ENCODE measurements at places on chromosomes 2 and 18.
A peak's percentile ranks its signal among the peaks of the same experiment; 100 is the strongest.

DNA sequence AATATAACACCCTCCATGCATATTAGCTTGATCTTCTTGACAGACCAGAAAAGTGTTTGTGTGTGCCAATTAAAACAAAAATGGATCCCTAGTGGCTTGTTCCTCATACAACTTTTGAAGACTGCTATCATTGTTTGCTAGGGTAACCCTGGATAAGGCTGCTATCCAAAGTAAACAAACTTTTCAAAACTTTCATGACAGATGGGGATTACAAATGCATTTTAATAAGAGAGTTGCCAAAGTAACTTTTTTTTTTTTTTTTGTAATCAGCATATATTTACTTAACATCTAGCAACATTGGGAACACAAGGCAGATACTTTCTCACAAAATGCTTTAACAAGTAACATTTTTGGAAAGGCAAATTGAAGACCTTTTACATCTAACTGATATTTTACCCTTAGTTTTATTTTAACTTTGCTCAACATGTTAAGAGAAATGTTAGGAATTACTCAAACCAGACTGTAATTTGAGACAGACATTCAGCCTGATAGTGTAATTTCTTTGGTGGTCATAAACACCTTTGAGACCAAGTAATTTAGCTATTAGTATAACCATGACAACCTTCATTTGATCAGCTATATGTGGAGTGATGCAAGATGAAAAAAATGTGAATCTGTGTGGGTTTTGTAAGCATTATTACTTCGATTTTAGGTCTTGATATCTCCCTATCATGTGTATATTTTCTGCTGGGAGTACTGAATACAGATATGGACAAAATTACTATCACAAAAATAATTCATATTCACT lies 300.9 kb downstream of the ARHGAP15 start:
- no peak for DNase-seq

GRCh38 chr18:23776306-23776705 lies 87.1 kb downstream of the LAMA3 start:
- no peak for DNase-seq

GRCh38 chr2:64143169-64144056 lies 807 bp downstream of the PELI1 start:
- DNase-seq: peak; percentile 28

DNA sequence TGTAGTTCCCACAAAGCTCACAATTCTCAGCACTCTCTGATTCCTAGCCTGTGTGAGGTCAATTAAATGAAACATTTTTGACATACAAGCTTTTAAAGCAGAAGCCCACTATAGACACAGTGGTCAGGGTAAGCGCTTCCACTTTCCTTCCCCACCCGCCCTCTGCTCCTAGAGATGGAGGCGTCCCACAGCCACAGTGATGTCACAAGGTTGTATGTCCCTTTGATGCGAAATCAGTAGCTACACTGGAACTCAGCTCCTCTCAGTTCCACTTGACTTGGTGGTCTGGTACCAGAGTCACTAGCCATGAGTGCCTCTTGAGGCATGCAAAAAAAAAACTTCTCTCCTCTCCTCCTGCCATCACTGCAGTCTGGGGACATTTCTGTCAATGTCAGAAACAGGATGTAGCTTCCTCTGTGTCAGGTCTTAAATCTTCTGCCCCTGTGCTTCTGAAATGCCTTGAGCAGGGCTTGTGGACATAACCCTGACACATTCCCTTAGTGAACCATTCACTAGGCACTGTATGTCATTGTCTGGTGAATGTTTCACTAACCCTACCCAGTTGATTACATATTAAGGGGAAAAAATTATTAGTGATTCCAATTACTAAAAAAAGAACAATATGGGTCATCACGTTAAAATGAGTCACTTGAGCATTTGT lies 7.8 kb downstream of the SULT1C4 start:
- no peak for DNase-seq

- peak; percentile 31 for DNase-seq
These were observed 93.9 kb downstream of the FARSB start for GRCh38 chr2:222561817-222562645.

- DNase-seq: no peak
These were observed 284.2 kb downstream of the CAMKMT start for GRCh38 chr2:44645937-44646336.

GRCh38 chr2:68936427-68936826 lies 16.3 kb downstream of the GKN2 start:
- no peak for DNase-seq

GRCh38 chr2:185811580-185811979 lies 73.0 kb downstream of the FSIP2 start:
- DNase-seq: no peak

DNA sequence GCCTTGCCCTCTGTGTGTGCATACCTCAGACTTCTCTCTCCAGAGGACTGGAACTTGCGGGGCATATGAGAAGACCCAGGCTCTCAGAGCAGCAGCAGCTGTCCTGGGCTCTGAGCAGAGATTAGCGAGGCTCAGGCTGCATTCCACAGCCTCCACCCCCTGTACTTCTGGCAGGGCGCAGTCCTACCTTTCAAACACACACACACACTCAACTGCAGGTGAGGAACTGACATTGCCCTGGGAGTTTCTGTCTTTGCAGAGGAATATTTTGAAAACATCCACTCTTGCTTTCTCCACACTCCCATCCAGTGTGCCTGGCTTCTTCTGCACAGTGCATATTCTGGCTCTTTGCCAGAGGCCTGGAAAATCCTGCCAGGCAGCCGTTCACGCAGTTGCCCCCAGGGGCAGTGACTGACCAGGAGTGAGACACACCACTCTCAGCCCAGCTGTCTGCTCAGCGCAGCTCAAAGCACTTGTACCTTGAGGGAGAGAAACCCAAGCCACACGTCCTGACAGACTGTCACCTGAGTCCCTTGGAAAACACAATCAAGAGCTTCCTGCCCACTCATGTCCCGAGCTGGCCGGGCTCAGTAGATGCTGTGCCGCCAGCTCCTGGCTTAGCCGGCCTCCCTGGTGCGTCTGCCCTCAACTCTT lies 460.8 kb downstream of the RNF144A start:
- DNase-seq: no peak

- no peak for DNase-seq
These were observed 106.2 kb downstream of the KCTD1 start for GRCh38 chr18:26442126-26442525.

DNA sequence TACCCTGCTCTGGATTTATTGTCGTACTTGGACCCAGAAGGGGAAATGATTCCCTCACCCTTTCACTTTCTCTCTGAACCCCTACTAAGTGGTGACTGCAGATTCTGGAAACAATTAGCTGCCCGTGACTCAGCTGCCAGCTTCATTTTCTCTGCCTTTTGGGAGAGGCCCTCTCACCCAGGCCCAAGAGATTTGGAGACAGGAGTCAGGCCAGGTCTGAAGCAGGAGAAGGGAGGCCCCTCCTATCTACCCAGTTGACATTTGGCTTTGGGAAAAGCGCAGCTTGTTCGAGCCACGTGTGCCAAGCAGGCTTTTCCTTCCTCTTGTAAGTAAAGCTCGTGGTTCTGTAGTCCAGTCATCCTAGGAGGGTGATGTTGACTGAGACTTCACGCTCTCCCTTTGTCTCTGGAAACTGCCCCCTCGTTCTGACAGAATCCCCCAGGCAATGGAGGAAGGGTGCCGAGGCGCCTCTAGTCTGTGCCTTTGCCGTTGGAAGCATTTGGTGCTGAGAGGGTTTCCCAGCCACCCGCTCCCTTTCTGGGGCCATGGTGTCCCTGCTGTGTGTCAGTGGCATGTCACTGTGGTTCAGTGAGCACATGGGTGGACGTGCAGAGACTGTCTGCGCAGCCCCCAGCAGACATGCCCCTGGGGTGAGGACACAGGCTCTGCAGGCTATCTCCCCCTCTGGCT lies 8.6 kb downstream of the OXER1 start:
- no peak for DNase-seq

DNA sequence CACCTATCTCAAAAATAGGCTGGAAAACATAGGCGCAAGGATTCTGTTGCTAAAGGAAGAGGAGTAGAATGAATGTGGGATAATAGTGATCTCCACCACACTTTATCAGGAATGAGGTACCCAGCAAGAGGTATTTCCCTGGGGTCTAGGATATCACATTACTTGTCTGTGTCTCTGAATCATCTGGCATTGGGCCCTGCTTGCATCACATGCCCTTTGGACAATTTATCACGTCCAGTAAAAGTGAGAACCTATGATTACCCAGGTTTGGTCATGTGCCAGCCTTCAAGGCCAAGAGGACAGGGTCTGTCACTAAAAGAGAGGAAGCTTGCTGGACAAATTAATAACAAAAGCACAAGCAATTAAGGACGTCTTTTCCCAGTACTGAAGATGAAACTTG lies 11.4 kb upstream of the TRAPPC8 start:
- no peak for DNase-seq

GRCh38 chr2:176936410-176936809 lies 276.2 kb upstream of the HNRNPA3 start:
- DNase-seq: no peak

GRCh38 chr2:138029276-138029675 lies 65.0 kb downstream of the HNMT start:
- no peak for DNase-seq

Measured in NCI-H774 (cell line).